ENCODE measurements at places on chromosomes 1 and 21. TPM values are rescaled to one million over a fixed set of nuclear protein-coding genes. Genes with fewer than 3 reads are reported as not detected.

GRCh38 chr1:241642593-241642944 is 2.4 kb upstream of the CHML start:
- no peaks in the 10 kb centered on the region for H3K36me3 ChIP-seq
- peak overlapping the region; percentile 3 for H3K27ac ChIP-seq
- DNase-seq: no peak
- H3K4me3 ChIP-seq: no peak overlapping the region
- H3K27me3 ChIP-seq: no peaks in the 10 kb centered on the region

GRCh38 chr1:114334297-114334696 is 176.7 kb downstream of the TRIM33 start:
- H3K4me3 ChIP-seq: no peak overlapping the region
- H3K4me1 ChIP-seq: no peaks in the 10 kb centered on the region
- H3K36me3 ChIP-seq: no peaks in the 10 kb centered on the region
- no peaks in the 10 kb centered on the region for H3K27me3 ChIP-seq
- no peak overlapping the region for H3K27ac ChIP-seq

DNA sequence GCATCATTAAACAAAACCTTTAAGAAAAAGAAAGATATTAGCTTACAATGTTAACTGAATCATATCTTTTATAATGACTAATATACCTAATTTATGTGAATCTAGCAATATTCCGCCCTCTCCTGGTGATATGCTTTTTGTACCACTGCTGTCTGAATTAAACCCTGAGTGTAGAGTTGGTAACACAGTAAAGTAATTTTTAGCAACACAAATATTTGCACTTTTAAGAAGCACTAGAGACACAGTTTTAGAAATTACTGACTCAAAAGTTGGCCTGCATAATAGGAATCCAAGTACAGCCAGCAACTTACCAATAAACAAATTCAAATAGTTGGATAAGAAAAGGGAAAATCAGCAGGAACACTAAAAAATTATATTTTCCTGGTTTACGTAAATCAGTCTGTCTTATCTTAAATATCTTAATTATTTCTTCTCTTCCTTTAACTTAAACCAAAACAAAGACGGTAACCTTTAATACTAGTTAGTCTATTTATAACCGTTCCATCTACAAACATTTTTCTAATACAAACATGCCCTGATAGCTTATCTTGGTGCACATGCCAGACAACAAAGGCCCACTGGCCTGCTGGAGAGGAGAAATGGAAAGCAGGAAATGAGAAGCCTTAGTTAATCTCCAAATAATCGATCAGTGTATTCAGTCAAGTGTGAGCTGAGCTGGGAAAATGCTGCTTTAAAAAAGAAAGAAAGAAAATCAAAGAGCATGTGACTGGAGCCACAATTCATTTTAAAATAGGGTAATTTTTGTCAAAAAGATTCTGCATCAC is 246.0 kb downstream of the RERE start:
- no peaks in the 10 kb centered on the region for H3K36me3 ChIP-seq
- H3K4me3 ChIP-seq: no peak overlapping the region
- no peaks in the 10 kb centered on the region for H3K27me3 ChIP-seq
- no peak for DNase-seq

GRCh38 chr1:167668108-167668507 is 38.1 kb downstream of the RCSD1 start:
- no peaks in the 10 kb centered on the region for H3K36me3 ChIP-seq
- no peak overlapping the region for H3K4me3 ChIP-seq
- no peaks in the 10 kb centered on the region for H3K4me1 ChIP-seq
- no peaks in the 10 kb centered on the region for H3K27me3 ChIP-seq
- DNase-seq: no peak

GRCh38 chr21:38766987-38767722 is 38.6 kb upstream of the ETS2 start:
- no peaks in the 10 kb centered on the region for H3K27me3 ChIP-seq
- H3K4me1 ChIP-seq: no peaks in the 10 kb centered on the region
- DNase-seq: peak; percentile 60
- H3K4me3 ChIP-seq: peak overlapping the region; percentile 17

ZYG11B gene
- 20.5 TPM for total RNA-seq

Data from colonic mucosa (tissue), 4 donors.